CD4-positive, alpha-beta T cell treated with Interleukin-15 for 1 hour (primary cell): ENCODE measurements at places on chromosomes 7 and 10.
A peak's percentile ranks its signal among the peaks of the same experiment; 100 is the strongest.

DNA sequence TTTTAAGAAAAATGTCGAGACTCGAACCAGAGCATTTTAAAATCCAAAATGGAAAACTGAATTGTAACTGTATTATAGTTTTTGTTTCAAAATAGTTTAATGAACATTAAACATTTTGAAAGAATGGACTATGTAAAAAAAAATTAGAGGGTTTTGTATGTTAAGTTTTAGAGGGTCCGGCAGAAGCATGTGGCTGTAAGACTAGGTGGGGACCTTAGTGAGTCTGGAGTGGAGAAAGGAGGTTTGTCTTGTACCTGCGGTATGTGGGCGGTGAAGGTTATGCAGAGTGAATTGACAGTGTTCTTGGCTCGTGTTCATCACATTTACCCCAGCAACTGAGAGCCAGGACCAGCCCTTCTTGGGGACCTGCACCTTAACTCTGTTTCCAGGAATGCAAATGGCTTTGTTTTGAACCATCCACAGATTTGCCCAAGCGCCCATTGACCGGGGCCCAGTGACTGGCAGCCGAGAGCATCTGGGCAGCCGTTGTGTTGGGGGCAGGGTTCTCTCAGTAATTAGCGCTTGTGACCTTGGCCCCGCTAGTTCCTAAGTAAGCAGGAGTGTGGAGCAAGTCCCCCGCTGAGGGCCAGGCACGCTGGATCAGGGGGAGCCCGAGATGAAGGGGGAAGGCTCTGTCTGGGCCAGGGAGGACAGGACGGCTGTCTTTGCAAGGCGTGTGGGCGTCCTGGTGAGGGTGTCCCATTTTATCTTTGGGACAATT is 1.4 kb upstream of the KLF6 start:
- DNase-seq, result peak; percentile 59

GRCh38 chr10:79410315-79411094 is 34.9 kb downstream of the ZCCHC24 start:
- no peak for DNase-seq

DNA sequence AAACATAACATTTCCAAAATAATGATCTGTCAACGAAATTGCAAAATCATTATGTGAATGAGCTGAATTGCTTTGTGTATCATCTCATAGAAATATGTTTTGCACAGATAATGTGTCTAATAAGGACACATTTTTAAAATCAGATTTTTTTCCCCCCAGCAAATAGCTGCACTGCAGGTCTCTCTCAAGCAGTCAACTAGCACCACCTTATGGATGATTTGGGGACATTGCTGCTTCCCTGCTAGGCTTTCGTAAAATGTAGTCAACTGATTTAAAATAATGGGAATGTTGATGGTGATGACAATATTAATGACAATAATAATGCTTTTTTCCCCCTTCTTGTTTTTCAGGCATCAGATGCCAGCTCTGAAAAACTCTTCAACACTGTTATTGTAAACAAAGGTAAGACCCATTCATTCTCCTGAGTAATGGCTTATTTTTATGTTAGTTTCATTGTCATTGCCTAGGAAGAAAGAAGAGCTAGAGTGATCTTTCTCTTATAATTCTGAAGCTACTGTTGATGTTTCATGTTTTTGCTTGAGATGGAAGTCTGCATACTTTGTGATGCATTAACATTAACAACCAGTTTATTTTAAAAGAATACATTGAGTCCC is 433.6 kb upstream of the GALNT17 start:
- no peak for DNase-seq

DNA sequence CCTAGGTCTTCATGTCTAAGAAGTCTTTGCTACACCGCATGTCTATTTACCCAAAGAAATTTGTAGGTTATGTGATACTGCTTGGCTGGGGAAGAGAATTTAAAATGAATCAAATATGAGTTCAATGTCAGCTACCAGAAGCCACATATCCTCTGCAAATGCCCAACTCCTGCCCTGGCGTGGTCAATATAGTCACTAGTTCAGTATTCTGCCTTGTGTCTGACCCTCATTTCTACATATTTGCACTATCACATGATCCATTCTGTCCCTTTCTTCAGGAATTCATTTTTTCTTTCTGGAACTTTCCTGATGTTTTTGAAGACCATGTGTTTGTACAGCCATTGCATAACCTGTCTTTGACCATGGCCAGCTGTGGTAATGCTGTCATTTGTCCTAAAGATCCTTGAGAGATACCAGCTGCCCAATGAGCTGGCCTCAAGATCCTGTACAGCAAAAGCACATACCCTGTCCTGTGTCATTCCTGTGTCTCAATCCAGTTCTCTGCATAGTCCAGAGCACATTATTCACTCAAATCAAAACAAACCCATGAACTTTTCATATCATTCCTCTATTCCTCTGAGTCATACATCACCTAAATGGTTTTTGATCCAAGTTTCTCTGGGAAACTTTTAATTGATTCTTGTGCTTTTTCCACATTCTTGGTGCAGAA is 524.5 kb downstream of the PARD3 start:
- no peak for DNase-seq

GRCh38 chr7:20661884-20662283 is 46.4 kb downstream of the ABCB5 start:
- no peak for DNase-seq

DNA sequence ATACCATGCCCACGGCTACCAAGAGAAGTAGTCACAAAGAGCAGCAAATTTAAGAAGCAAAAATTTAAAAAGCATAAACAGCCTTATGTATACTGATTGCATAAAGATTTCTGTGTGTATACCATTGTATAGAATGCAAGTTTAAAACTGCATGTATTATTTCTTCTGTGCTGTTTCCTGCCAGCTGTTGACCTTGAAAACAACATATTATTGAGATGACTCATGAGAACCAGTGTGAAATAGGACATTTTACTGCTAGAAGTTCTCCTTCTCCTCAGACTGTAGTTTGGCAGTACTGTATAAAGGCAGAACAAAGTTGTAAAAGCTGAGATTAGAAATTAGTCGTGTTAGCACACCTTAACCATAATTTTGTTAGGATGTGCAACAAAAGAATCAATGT is 42.3 kb upstream of the SGCE start:
- no peak for DNase-seq

GRCh38 chr10:93319896-93320295 is 162.2 kb downstream of the MYOF start:
- no peak for DNase-seq

- DNase-seq, result no peak
These were observed 5.3 kb downstream of the FBH1 start for GRCh38 chr10:5895365-5895764.

DNA sequence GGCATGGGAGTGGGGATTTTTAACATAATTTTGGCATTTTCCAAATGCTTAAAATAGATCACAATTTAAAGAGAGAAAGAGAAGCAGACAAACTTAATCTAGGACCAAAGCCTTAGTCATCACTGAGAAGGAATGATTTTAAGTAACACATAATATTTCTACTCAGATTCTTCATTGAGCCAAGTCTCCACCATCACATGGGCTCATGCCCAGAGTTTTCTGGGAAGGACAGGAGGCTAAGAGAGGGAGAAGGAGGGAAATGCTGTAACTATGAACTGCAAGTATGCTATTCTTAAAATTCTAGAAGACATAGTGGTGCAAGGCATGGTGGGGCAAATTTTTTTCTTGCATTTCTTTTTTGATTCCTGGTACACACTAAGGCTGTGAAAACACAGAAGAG is 23.8 kb upstream of the UBE2D1 start:
- no peak for DNase-seq

- no peak for DNase-seq
These were observed 659 bp downstream of the OPTN start for GRCh38 chr10:13100349-13101294.

- no peak for DNase-seq
These were observed 30.5 kb downstream of the NRP1 start for GRCh38 chr10:33303988-33304387.

GRCh38 chr7:130356876-130357611 is 12.4 kb downstream of the CPA5 start:
- DNase-seq, result no peak

- DNase-seq, result no peak
These were observed 16.8 kb downstream of the NOBOX start for GRCh38 chr7:144386741-144387140.

GRCh38 chr7:77266291-77266794 is 66.7 kb upstream of the FGL2 start:
- DNase-seq, result no peak

- DNase-seq, result peak; percentile 49
These were observed 6.5 kb downstream of the ASB13 start for GRCh38 chr10:5659702-5660528.

DNA sequence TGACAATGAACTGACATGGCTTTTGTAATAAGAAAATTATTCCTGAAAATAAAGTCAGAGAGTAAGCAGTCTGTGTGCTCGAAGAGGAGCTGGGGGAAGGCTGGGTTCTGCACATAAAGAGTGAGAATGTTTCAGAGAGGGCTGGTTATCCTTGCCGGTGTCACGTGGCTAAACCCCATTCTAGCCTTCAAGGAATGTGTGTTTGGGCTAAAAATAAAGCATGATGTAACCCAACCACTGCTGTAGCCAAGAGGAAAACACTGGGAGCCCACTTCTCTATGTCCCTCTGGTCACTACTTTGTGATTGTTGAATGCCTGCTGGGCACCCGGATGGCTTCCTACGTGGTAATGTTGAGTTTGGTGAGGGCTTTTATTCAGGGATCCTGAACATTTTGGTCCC is 23.5 kb downstream of the WDFY4 start:
- no peak for DNase-seq

- DNase-seq, result peak; percentile 75
These were observed 98.8 kb downstream of the CHST15 start for GRCh38 chr10:123994417-123995081.

- no peak for DNase-seq
These were observed 161.0 kb upstream of the POT1 start for GRCh38 chr7:125090596-125090995.

- DNase-seq, result no peak
These were observed 42.9 kb upstream of the TRIM24 start for GRCh38 chr7:138417078-138417700.

GRCh38 chr7:158108646-158109293 is 478.9 kb downstream of the PTPRN2 start:
- DNase-seq, result no peak

DNA sequence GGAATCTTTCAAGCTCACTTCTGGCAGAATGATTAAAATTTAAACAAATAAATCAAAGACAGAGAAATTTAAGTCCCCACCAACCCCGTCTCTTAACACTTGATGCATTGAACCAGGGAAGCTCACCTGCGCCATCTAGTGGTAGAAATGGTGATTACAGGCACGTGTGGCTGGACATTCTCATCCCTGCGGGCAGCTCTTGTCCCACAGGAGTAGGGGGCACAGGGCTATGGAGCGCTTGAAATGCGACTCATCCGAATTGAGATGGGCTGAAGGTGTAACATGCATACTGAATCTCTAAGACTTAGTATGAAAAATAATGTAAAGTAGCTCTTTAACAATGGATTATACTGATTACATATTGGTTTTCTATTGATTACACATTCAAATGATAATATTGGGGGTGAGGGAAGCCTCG is 24.8 kb upstream of the SLIT1 start:
- DNase-seq, result peak; percentile 34

DNA sequence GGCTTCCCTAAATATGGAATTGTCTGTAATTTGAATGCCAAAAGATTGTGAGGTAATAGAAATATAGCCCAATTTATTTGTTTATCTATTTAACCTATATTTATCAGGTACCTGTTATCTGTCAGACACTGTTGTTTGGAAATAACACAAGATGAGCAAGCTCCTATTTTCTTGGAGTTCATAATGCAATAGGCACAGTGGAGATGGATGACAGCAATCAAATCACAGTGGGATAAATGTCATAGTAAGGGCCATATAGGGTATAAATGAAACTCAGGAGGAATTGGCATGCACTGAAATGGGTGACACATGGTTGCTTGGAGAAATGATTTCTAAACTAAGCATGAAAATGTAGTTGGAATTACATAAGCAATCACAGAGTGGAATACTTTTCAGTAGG is 761.8 kb upstream of the MBL2 start:
- no peak for DNase-seq

DNA sequence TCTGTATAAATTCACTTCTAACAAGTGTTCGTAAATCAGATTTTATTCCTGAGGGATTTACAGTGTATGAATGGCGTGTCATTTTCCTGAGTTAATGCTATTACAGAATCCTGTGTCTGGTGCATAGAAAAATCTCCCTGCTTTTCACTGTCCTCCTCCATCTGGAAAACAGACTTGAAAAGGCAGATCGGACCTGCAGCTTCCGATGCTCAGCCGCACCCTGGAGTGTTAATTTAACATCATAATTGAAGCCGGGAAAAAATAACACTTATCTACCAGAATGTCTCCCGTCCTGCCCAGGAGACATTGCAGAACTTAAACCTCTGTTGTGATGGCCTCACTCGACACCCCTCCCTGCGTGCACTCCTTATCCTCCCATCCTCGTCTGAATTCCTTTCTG is 442.1 kb upstream of the FOXK1 start:
- DNase-seq, result no peak

DNA sequence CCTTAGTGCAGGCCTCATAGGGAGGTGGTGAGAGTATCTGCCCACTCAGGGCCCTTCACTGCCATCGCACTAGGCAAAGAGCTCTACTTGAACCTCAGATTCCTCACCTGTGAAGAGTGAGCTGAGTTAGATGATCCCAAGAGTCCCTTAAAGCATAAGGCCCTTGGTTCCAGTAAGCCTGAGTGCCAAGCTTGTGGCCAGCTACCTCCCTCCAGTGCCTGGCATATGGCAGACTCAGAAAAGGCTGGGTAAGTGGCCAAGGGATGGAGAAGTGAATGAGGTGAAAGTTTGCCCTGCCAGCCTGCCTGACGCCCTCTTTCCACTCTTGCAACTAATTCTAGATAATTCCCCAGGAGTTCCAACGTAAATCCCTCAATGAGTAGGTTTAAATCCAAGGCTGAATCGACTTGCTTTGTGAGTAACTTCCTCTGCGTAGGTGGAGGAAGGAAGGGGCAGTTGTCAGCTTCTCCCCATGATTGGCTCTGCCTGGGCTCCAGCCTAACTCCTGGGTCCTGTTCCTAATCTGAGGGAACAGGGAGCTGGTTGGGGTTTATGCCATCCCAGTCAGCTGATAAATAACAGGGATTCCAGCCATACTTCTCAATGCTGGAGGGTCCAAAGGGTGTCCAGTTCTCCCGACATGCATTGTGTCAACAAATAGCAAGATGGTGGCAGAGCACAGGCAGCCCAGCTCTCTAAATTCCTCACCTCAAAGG is 14.2 kb downstream of the DUSP5 start:
- no peak for DNase-seq

- no peak for DNase-seq
These were observed 51.2 kb upstream of the GTF2I start for GRCh38 chr7:74606101-74606908.

GRCh38 chr7:90180011-90180585 is 25.8 kb downstream of the STEAP1 start:
- DNase-seq, result no peak

DNA sequence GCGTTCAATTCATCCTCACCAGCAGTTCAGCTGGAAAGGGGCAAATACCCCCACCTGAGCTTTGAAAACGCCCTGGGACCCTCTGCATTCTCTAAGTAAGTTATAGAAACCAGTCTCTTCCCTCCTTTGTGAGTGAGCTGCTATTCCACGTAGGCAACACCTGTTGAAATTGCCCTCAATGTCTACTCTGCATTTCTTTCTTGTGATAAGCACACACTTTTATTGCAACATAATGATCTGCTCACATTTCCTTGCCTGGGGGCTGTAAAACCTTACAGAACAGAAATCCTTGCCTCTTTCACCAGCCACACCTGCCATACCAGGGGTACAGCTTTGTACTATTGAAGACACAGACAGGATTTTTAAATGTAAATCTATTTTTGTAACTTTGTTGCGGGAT is 155.8 kb upstream of the LANCL2 start:
- no peak for DNase-seq

GRCh38 chr10:93535293-93535692 is 31.2 kb upstream of the FFAR4 start:
- DNase-seq, result no peak

- no peak for DNase-seq
These were observed 13.8 kb downstream of the SMO start for GRCh38 chr7:129202058-129202777.
